ENCODE measurements at places on chromosomes 2 and 18.
A peak's percentile ranks its signal among the peaks of the same experiment; 100 is the strongest.

- no peak for DNase-seq
These were observed 214.8 kb downstream of the TXNL1 start for GRCh38 chr18:56423626-56424025.

- no peak for DNase-seq
These were observed 7.2 kb downstream of the LIMS1 start for GRCh38 chr2:108541451-108541850.

DNA sequence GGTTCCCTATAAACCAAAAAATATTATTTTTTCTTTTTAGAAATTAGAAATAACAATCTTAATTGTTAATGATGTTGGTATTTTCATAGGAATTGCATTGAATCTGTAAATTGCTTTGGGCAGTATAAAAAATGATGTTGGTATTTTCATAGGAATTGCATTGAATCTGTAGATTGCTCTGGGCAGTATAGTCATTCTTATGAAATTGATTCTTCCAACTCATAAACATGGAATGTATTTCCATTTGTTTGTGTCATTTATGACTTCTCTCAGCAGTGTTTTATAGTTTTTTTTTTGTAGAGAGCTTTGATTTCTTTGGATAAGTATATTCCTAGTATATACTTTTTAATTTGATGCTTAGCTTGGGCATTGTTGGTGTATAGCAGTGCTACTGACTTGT, 82.0 kb upstream of the NT5C1B start:
- no peak for DNase-seq

GRCh38 chr18:74457043-74457724, at the start of gene DIPK1C:
Gene DIPK1C (minus strand): TSS chr18:74457308. CDS start chr18:74457259, 49 bp downstream.
- peak; percentile 47 for DNase-seq

DNA sequence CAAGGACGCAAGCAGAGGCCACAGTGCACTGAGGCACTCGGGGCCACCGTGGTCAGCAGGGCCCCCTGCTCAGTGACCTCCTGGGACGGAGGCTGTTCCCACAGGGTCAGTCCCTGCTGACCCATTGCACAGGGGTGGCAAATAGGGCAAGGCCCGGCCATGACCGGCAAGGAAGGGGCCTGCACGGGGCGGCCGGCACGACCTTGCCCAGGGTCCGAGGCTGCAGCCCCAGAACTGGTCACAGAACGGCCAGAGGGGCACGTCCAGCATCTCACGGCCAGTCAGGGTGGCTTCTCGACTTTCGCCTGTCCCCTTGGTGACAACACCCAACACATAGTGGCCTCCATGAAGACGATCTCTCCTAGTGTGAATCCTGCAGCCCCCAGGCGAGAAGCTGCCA, 27.6 kb upstream of the OTOS start:
- DNase-seq = no peak

- no peak for DNase-seq
These were observed 180.8 kb downstream of the MBD2 start for GRCh38 chr18:54043484-54044251.

- DNase-seq = no peak
These were observed 823.2 kb upstream of the ID2 start for GRCh38 chr2:7858624-7859023.

- no peak for DNase-seq
These were observed 87.1 kb downstream of the ZNF236 start for GRCh38 chr18:76909439-76909838.

- no peak for DNase-seq
These were observed 134.5 kb upstream of the CTAGE1 start for GRCh38 chr18:22552254-22552653.

DNA sequence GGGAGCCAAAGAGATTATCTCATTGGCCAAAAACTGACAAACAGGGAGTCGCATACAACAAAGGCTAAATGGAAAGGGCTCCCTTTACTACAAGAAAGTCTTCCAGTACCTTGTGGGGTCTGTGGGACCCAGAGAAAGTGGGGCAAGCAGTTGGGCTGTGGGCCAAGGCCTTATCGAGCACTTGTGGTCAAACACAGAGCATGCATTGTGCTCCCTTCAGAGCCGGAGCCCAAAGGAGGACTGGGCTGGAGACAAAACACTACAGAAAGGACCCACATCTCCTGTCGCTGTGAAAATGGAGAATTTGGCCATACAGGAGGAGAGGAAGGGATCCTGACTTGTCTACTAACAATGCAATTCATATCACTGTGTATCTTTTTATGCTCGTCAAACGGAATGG, 37.1 kb upstream of the SLC1A4 start:
- DNase-seq = no peak

Data from GM23338 (cell line).